RPMI8226 (cell line): ENCODE measurements at places on chromosomes 5 and 9.

GRCh38 chr9:22790329-22790728 is 343.7 kb downstream of the DMRTA1 start:
- no peak for DNase-seq

GRCh38 chr9:75147638-75148037 is 59.3 kb downstream of the OSTF1 start:
- DNase-seq: no peak

DNA sequence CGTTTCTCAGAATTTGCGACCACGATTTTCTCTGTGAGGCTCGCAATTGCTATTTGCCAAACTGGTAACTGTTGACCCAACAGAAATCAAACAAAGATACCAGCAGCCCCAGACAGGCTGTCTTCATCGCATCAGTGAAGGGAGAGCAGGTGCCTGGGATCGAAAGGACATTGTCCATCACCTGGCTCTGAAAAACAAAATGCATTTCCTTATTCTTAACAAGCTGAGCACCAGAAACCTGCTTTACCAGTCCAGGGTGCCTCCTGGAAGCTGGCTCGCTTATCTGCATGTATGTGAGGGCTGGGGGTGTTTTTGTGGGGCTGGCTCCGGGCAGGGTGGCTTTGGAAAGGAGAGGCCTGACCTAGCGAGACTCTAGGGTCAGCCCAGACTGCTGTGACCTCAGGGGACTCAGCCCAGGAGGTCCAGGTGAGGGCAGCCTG is 24.7 kb downstream of the WWC1 start:
- peak; percentile 1 for DNase-seq

DNA sequence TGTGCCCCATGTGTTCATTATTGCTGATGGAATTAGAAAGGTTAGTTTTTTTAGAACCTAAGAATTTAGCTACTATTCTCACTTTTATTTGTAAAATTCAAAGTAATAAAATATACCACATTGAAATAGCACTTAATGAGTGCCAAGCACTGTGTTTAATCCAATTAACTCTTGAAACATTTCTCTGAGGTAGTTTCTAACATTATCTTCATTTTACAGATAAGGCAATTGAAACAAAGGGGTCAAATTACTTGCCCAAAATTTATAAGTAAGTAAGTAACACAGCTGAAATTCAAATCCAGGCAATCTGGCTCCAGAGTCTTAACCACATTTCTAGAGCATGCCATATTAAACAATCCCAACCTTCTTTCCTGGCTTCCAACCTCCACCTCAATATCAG is 84.2 kb downstream of the MLLT3 start:
- no peak for DNase-seq

GRCh38 chr5:16529306-16529705 is 63.7 kb upstream of the ZNF622 start:
- DNase-seq: no peak

- DNase-seq: no peak
Observed at GRCh38 chr9:130034570-130034969, 8.4 kb downstream of the FNBP1 start.

- DNase-seq: no peak
Observed at GRCh38 chr9:38368731-38369130, 23.8 kb upstream of the ALDH1B1 start.

GRCh38 chr5:110909950-110910349 is 161.6 kb upstream of the TSLP start:
- no peak for DNase-seq

DNA sequence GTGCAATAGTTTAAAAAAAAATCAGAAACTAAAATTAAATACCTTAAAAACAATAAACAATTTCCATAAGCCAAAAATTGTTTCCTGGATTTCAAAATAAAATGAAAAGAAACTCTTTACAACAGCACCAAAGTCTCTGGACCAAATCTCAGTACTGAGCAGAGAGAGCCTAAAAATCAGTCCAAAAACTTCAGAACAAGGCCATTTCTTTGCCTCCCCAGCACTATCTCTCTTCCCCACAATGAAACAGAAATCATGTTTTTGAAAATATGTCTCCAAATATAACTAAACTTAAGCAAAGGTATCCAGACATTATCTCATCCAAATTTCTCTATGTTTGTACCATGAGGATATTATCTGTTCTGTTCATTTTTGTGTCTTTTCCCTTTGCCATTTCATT is 1.0 kb downstream of the FREM1 start:
- no peak for DNase-seq

- no peak for DNase-seq
Observed at GRCh38 chr9:127405344-127406125, 8.6 kb downstream of the SLC2A8 start.

GRCh38 chr5:72587661-72588308 is 80.6 kb upstream of the ZNF366 start:
- no peak for DNase-seq

GRCh38 chr5:72074251-72074650 is 33.0 kb upstream of the MAP1B start:
- DNase-seq: no peak

- no peak for DNase-seq
Observed at GRCh38 chr9:10700915-10701314, 88.1 kb upstream of the PTPRD start.

DNA sequence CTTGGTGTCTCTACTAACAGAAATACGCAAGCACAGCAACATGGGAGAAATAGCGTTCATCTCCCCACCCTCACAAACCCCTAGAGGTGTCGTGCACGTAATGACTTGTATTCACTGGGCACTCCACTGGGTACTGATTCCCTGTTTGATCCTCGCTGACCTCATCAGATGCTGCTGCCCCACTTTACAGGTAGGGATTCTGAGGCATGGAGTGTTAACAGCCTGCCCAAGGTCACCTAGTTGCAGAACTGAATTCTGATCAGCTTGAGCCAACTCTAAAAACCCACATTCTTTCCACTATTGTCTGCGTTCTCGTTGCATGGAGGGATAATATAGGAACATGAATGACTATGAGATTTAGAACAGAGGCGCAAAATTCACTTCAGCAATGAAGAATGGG is 96.3 kb downstream of the TRIO start:
- peak; percentile 89 for DNase-seq

- no peak for DNase-seq
Observed at GRCh38 chr9:138015021-138015829, 137.6 kb downstream of the CACNA1B start.
